Pancreas (tissue), 10 donors: ENCODE measurements at places on chromosomes 2 and 18. TPM values are rescaled to one million over a fixed set of nuclear protein-coding genes. Genes with fewer than 3 reads are reported as not detected.

SPRED2 gene
- 13.8 TPM for total RNA-seq

SCYGR8 gene
- total RNA-seq, result not detected

MSH6 gene
- 25.0 TPM for total RNA-seq

INPP5D gene
- 1.1 TPM for total RNA-seq

CTAGE1 gene
- not detected for total RNA-seq
